ENCODE measurements at places on chromosomes 12 and 14.

GRCh38 chr14:81465507-81466228, 65.5 kb upstream of the STON2 start:
- no peak for DNase-seq

DNA sequence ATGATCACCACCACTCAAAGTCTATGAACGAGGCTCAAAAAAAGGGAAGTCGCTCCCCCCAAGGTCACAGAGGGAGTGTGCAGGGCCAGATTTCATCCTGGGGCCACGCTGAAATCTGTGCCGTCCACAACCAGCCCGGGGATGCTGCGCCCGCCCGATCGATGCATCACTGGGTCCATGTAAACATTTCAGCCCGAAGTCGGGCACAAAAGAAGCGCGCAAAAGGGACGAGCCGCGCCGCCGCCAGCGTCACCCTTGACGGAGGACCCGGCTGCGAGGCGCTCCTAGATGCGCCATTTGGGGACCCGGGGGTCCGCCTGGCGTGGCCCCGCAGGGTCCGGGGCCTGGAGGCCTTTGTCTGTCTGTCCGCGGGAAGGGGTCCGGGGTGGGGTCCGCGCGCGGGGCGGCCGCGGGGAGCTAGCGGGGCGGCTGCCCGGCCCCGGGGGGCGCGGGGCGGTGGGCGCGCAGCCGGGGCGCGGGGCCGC, 503 bp downstream of the FBXO21 start:
- DNase-seq: peak; percentile 16

DNA sequence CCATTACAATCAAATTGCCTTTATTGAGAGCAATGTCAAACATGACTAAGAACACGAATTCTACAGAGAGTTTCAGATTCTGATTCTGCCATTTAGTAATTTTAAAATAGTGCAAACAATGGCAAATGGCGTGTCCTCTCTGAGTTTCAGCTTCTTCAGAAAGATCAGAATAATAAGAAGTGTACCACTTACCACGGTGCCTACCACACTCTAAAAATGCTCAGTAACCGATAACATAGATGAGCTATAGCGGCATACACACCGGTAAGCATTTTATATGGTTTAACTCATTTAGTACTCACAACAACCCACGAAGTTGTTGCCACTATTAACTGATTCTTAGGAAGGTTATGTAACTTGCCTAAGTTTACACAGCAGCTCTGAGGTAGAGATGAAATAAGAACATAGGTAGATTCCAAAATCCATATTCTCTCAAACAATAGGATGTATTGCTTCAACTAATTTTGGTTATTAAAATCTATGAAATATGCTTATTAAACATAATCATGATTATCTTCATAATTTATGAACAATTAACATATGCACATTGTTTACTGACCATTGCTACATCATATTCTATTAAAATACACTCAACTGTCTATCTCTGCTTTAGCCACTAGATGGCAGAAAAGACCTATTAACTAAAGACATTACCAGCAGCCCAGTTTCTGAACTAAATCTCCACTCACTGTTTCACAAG, 38.3 kb downstream of the SLC6A15 start:
- DNase-seq: no peak

- no peak for DNase-seq
Measured at GRCh38 chr12:95731519-95731958, 59.0 kb downstream of the NTN4 start.

DNA sequence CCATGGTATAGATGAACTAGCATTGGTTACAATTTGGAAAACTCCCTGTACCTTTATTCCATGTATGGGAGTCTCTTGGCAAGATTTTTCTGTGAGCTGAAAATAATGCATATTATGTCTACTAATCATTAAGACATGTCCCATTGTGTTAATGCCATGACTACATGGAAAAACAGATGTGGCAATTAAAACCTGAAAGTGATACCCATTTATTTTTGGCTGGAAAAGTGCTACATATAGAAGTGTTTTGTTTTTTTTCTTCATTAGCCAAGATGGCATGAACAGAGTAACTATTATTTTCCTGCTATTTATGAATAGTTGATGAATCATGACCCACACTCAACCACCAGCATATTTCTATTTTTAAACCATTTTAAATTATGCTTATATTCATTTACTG, 58.2 kb downstream of the ALG10B start:
- DNase-seq: no peak

DNA sequence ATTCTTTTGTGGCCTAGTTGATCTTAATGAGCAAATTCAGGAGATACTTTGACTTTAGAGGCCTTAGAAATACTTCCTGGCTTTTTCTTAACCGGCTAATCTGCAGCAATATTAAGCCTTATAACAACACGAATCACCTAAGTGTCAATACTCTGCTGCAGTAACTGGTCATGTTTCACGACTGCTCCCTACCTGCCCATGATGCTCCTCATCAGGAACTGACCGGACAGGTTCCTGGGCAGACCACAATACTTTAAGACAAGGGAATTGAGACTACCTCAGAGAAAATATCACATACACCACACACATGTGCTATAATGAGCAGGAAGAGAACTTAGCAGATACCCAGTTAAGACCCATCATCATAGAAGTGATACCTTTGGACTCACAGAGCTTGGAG, 211.9 kb upstream of the BMP4 start:
- no peak for DNase-seq
